NCI-H82 (cell line): ENCODE measurements at places on chromosomes 3 and 15.

- no peak for DNase-seq
Observed at GRCh38 chr3:71285086-71285485, 298.4 kb downstream of the FOXP1 start.

DNA sequence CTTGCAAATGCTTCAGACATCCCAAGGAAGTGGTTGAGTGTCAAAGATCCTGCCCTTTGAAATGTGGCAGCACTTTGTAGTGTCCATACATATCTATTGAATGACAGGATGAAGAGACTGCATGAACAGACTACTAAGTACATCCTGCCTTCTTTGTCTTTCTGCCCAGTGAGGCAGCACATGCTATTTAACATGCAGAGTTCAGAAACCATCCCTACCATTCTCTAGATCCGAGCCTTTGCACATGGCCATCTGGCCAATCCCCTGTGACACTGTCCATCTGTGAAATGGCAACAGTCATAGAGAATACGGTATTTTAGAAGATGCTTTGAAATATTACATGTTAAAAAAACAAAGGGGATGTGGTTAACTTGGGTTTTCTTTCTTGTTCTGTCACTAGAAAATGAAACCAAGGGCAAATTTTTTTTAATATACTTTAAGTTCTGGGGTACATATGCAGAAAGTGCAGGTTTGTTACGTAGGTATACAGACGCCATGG is 519.6 kb downstream of the NTRK3 start:
- DNase-seq: no peak

GRCh38 chr3:178001670-178002101 is 534.5 kb upstream of the KCNMB2 start:
- no peak for DNase-seq

- no peak for DNase-seq
Observed at GRCh38 chr3:107884028-107884427, 206.8 kb downstream of the CD47 start.

DNA sequence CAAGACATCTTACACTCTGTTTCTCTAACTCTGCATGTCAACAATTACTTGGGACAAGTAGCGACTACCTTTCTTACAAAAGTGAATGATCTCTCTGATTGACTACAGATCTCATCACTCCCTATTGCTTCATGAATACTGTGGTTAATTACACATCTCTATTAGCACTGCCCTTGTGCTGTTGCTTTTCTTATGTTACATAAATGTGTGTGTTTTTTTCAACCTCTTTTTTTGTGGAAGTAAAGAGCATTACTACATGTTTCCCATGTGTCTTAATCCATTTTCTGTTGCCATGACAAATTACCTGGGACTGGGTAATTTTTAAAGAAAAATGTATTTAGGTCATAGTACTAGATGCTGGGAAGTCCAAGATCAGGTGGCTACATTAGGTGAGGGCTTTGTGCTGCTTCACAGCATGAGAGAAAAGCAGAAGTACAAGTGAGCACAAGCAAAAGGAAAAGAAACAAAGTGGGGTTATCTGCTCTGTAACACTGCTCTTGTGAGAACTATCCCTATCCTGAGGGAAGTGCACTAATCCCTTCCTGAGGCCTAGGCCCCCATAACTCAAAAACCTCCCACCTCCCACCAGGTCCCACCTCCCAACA is 298.2 kb upstream of the SATB1 start:
- no peak for DNase-seq

GRCh38 chr3:87793337-87793877 is 265.4 kb downstream of the CGGBP1 start:
- DNase-seq: no peak

DNA sequence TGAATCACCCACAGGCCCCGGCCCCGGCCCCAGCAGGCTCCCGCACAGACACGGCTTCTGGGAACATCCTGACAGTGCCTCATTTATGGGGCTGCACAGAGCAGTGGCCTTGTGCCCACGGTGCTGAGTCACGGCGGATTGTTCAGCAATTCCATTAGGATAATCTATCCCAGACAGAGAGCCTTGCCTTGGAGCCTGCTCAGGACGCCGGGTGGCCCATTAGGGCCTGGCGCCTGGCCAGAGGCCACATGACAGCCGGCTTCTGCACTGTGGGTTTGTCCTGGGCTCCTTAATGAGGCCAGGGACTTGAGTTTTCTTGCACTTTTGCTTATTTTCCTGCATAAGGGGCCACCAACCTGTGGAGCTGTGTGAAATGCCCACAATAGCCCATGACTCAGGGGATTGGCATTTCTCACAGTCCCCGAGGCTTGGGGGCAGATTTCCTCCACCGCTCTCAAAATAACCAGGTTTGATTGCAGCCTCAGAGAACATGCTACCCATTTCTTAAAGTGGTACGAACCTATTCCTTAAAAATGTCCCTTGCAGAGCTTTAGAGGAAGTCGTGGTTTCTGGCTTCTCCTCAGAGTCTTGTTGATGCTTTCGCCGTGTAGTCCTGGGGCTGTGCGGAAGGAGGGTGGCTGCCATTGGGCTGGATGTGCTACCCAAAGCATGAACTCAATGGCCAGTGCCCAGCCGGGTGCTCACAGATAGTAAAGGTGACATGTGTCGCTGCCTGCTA is 19.0 kb downstream of the SYNM start:
- peak; percentile 96 for DNase-seq

DNA sequence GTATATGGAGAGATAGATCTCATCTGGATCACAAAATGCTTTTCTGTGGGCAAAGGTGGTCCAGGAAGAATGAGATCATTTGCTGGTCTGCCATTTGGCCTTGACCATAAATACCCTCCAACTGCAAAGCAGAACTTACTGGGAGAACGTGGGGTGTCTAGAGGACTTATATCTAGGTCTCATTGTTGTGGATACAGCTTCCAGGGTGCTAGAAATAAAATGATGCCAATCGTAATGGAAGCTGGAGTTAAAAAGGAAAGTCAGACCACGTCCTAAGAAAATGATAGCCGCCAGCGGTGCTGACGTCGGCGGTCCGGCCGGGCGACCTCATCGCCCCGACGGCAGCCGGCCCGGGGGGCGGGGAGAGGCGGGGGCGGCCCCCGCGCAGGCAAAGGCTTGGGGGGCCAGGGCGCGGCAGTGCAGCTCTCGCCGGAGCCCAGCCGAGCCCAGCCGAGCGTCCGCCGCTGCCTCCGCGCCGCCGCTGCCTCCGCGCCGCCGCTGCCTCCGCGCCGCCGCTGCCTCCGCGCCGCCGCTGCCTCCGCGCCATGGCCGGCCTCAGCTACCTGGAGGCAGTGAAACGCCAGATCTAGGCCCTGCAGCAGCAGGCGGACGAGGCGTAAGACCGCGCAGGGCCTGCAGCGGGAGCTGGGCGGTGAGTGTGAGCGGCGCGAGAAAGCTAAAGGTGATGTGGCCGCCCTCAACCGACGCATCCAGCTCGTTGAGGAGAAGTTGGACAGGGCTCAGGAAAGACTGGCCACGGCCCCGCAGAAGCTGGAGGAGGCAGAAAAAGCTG is 89.5 kb downstream of the EOMES start:
- peak; percentile 44 for DNase-seq

- DNase-seq: no peak
Observed at GRCh38 chr15:59446232-59446957, 8.4 kb downstream of the FAM81A start.

DNA sequence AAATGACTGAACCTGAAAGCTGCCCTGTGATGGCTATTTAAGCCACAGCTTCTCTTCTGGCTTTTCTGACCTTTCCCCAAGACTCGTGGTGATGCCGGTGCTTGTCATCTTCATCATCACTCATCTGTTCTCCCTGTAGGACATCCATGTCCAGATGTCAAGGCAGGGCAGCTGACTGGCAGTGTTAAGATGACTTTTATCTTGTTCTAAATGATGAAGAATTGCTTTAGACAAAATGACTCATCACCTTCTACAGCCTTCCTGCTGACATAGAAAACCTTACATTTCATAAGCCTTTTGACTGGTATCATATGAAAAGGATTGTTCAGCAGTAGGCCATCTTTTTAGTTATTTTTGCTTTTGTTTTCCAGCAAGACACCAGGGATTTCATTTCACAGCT is 67.0 kb upstream of the GPR149 start:
- DNase-seq: no peak

- no peak for DNase-seq
Observed at GRCh38 chr3:8524249-8524648, 22.6 kb downstream of the LMCD1 start.

- no peak for DNase-seq
Observed at GRCh38 chr15:85073556-85074194, 92.0 kb downstream of the PDE8A start.

- no peak for DNase-seq
Observed at GRCh38 chr3:46561511-46561910, 4.6 kb downstream of the LRRC2 start.

- no peak for DNase-seq
Observed at GRCh38 chr3:128555098-128555825, 62.3 kb upstream of the GATA2 start.

GRCh38 chr15:50257332-50257731 is 8.2 kb downstream of the HDC start:
- no peak for DNase-seq

DNA sequence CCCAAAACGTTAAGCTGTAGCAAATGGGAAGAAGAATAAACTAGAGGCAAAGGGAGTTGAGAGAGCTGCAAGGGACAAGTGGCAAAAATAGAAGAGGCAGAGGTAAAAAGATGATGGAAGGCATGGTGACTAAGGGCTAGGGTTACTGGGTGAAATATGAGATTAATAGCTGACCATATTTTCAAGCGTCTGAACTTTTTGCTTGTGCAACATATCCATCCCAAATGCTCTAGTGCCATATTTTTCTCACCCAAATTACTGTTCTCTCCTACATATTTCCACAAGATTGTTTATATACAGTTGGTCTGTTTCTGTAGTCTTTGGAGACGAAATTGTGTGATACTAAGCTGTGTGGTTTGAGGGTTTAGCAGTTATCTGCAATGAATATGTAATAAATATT is 145.5 kb downstream of the GMNC start:
- DNase-seq: no peak

GRCh38 chr3:192090586-192090985 is 629.6 kb downstream of the PYDC2 start:
- peak; percentile 23 for DNase-seq

GRCh38 chr3:1404270-1404962 is 311.6 kb downstream of the CNTN6 start:
- DNase-seq: peak; percentile 35

DNA sequence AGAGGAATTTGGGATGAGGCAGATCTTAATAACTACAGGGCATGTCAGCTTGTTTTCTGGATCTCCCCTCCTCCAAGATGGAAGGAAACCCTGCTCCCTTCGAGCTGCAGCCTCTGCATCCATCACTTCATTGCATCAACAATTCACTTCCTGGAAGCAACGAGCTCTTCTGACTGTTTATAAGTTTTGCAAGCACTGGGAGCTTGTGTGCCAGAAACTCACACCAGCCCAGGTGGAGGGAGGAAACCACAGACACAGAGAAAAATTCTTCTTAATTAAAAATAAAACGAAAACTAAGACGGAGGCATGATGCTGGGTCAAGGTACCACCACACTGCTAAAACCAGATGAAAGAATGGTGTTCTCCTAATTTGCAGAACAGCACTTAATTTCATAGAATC is 10.6 kb downstream of the LRIG1 start:
- DNase-seq: no peak

- peak; percentile 34 for DNase-seq
Observed at GRCh38 chr3:47849699-47850563, 47.0 kb downstream of the DHX30 start.

GRCh38 chr15:78174401-78174800 is 25.2 kb downstream of the IDH3A start:
- no peak for DNase-seq

- no peak for DNase-seq
Observed at GRCh38 chr3:134928392-134928791, 133.3 kb downstream of the EPHB1 start.

- peak; percentile 45 for DNase-seq
Observed at GRCh38 chr3:105869861-105870755, 1.3 kb upstream of the CBLB start.

GRCh38 chr3:151989621-151990020 is 116.2 kb downstream of the SUCNR1 start:
- no peak for DNase-seq

- no peak for DNase-seq
Observed at GRCh38 chr3:146125951-146126350, 35.0 kb downstream of the PLOD2 start.

DNA sequence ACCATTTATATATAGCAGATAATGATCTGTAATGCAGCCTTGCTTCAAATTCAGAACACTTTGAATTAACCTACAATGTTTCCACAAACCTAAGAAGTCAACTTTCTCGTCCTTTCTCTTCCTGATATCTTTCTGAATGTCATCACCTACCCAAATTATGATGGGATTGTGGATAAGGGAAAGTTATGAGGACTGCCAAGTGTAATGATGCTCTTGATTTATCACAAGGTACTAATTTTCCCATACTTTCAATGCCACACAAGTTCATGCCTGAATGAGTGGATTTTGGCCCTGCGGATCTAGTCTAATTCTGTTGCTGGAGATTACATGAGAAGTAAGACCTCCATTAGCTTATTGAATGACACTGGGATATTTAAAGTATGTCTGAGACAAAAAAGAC is 82.6 kb upstream of the NANOGP8 start:
- peak; percentile 6 for DNase-seq

DNA sequence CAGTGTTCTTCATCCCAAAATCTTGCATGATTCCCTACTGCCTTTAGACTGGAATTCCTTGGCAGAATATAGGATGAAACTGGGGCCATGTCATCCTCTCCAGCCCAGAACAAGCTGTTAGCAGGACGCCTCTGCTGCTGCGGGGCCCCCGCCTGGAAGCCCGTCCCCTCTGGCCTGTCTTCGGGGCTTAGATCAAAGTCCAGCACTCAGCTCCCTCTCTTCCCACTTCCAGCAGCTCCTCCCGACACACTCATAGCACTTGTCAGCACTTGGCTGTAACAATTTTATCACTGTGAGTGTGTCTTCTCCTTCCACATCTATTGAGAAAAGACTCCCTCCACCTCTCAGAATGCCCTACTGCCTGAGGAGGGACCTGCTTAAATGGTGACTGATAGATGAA is 112.0 kb upstream of the HACD2 start:
- no peak for DNase-seq

DNA sequence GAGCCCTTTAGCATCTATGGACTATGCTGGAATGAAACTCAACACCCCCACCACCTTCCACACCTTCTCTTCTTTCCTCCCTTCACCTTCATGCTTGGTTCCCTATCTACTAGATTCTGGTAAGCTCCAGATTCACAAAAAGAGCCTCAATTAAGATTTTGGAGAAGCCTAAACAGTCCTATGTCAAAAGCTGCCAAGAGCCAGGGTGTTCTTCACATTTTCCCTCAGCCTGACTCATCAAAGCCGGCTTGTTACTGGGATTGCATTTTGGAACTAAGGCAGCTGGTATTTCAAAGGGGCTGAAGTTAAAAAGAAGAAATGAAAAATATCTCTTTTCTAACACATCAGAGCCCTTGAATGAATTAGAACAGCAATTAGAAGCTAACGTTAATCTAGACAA is 247.7 kb downstream of the MYRIP start:
- DNase-seq: no peak

GRCh38 chr3:29280404-29281093 is at the start of gene RBMS3:
RBMS3 (plus strand) TSS chr3:29281071.
- peak; percentile 57 for DNase-seq

- DNase-seq: no peak
Observed at GRCh38 chr3:78050276-78051065, 1010.6 kb downstream of the ROBO2 start.

GRCh38 chr15:99409097-99409473 is 156.7 kb upstream of the MEF2A start:
- DNase-seq: peak; percentile 72
